ENCODE measurements at places on chromosomes 5 and 9.

DNA sequence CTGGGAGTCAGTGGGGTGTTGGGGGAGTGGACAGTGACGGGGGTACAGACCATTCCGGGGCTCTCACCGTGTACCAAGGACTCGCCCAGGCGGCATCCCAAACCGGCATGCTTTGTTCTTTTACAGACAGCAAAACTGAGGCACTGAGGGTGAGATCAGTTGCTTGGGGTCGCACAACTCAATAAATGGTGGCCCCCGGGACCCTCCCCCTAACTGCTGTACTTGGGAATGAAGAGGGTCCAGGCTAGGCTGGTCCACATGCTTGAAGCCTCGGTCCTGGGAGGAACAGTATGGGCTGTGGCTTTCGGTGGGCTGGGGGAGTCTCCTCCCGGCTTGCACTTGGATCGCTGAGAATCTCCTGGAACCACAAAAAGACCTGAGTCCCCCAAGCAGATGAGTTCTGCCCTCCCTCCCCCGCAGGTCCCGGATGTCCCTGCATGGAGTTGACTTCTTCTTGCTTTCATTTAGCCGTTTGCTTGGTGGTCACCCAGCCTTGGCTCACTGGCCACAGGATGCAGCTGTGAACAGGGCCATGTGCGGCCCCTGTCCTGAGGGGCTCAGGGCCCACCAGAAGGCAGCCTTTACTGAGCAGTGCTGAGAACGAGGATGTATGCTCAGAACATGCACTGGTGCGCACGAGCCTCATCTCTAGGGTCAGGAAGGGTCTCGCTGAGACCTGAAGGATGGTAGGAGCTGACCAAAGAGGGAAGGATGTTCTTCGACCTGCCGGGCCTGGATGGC lies 4.2 kb downstream of the LAMC3 start:
- no peak for DNase-seq

- DNase-seq = no peak
These were observed 3.3 kb upstream of the SLC6A3 start for GRCh38 chr5:1448511-1449011.

GRCh38 chr5:101136454-101136853 lies 233.4 kb upstream of the ST8SIA4 start:
- DNase-seq = no peak

GRCh38 chr9:128026255-128026772 lies 40.8 kb downstream of the NAIF1 start:
- no peak for DNase-seq

DNA sequence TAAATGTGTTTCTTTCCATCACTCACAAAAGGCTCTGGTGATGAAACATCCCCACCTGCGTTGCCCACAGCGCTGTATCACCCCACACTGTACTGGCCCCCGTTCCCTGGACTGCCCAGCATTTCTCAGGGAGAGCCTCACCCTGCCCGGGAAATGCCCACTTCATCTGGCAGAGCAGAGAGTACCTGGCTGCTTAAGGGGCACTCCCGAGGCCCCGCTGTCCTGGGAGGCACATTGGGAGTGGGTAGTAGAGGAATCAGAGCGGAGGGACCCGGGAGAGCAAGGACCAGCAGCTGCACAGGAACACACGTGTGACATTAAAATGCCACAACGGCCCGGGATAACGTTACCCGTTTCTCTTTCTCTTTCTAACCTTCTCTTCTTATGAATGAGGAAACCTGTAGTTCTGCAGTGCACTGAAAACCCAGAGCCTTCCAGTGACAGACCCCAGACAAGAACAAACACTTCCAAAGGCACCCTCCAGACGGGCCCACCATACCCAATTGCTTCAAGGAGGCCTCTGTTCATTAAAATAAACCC lies 110.0 kb downstream of the ROR2 start:
- no peak for DNase-seq

GRCh38 chr9:72775570-72775969 lies 177.3 kb downstream of the ALDH1A1 start:
- no peak for DNase-seq

- DNase-seq = no peak
These were observed 251.0 kb downstream of the LRRC70 start for GRCh38 chr5:62829604-62829986.

- peak; percentile 26 for DNase-seq
These were observed 333.7 kb downstream of the CWC27 start for GRCh38 chr5:65102371-65102975.

DNA sequence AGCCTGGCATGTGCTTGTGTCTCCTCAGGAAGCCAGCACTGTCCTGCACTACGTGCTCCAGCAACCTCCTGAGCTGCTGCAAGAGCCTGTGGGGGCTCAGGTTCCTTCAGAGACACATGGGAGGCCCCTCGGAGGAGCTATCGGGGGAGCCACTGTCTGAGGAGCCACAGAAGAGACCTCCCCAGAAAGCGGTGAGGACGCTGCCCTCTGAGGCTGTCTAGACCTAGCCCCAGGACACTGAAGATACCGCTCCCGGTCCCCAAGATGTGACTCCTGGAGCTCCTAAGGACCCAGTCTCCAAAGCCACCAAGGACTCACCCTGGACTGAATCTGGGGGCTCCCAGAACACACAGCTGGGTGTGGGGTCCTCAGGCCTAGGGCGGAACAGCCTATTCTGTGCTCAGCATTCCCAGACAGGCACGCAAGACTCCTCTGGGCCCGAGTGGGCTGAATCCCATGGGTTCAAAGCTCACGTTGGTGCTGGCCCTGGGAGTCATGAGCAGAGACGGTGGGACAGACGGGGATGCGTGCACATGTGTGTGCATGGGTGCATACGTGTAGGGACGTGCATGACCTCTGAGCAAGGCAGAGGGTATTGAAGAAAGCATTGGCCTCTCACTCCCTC lies 50.0 kb downstream of the HRH2 start:
- no peak for DNase-seq

DNA sequence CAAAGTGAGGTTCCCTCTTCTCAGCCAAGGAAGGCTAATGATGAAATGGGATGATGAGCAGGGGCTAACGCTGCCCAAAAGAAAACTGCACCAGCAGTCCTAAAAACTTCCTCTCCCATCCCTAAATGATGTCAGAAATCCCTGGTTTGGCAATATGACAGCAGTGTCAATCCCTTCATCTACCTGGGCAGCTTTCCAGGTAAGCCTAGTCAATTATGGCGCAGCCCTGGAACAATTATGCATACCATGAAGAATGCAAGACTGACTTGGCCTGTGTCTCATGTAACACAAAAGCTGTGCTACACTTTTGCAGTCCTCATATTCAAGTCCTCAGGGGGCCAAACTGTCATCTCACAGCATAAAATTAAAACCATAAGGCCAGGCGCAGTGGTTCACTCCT lies 7.0 kb downstream of the DMGDH start:
- DNase-seq = no peak

DNA sequence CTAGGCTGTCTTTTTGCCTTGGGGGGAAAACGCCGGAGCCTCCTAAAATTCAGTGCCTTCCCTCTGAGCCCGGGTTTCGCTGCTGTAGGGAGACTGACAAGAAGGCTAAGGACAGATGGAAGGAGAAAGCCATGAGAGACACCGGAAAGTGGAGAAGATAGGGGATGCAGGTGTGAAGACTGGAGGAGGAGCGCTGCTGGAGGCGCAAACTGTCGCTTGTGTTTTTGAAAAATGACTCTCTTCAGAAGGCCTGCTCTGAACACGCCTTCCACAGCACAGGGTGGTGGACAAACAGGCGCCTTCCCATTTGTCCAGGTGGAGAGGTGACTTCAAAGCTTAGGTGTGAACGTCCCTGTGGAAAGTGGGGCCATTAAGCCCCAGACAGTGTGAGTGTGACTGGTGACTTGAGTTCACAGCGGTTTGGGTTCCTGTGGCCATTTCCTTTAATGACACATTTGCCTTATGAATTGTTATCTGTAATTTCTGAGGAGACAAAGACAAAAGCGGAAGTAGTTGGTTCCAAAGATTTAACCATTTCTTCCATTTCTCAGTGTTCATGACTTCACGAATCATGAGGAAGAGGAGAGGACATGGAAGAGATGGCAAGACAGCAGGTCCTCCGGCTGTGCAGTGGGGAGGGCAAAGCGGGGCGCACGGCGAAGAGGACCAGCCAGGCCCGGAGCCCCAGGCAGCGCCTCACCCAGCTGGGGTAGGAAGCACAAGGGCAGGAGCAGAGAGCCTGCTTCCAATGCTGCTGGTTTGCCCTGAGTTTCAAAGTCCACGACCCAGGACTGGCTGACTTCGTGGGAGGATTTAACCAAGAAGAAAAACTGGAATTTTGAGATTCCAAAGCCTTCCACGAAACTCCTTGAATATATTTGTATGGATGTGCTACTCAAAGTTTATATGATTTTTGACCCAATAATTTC lies 27.8 kb upstream of the SEMA4D start:
- DNase-seq = no peak

GRCh38 chr5:79750611-79751510 lies 61.2 kb downstream of the CMYA5 start:
- DNase-seq = no peak

GRCh38 chr5:58787987-58788386 lies 205.1 kb downstream of the RAB3C start:
- no peak for DNase-seq

- peak; percentile 28 for DNase-seq
These were observed 470 bp upstream of the SLC22A5 start for GRCh38 chr5:132369007-132369473.

GRCh38 chr9:92657296-92658094 lies 12.4 kb downstream of the IPPK start:
- DNase-seq = no peak

DNA sequence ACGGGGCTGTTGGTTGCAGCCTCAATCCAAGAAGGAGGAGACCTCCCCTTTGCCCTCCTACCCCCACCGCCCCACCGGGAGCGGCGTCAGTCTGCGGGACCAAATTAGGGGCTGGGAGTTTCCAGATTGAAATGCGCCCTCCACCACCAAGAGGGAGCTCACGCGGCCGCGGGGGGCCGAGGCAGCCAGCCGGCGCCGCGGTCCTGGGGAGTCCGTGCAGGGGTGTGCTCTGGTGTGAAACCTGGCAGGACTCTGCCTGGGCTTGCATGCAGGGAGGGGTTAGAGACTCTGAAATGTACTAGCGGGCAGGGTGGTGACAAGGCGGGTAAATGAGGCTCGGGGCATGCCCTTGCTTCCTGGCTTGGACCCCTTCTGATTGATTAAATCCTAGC lies 989 bp upstream of the FBN2 start:
- DNase-seq = peak; percentile 20

DNA sequence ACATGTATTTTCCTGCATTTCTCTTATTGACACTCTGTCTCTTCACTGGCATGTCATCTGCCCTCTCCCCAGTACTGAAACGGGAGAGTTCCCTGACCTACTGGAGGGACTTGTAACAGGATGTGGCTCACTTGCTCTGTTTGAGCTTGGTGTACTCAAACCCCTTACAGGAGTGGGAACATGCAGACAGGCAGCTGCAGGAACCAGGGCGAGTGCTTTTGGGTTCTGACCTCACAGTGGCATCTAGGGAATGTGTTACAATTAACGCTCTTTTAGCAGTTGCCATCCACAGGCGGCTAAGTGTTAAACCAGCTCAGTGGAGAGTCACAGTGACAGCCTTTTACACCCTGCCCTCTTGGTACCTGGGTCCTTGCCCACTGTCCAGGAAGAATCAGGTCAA lies 300.3 kb upstream of the GRAMD2B start:
- DNase-seq = no peak

DNA sequence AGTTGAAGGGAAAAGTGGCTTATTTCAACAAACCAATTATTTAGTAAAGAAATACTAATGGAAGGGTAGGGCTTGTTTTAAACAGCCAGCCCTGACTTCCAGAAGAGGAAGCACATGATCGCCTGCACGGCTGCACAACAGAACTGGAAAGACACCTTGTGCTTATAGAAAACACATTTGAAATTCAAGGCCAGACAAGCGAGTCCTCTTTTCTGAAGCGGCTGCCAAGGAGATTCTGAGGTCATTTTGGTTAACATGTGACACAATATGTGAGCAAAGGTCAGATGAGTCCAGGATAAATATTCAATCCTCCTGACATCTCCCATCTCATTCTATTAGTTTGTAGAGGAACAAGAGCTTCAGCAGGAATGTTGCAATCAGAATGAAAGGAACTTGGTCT lies 461.4 kb upstream of the ST8SIA4 start:
- no peak for DNase-seq

GRCh38 chr5:77871946-77872345 lies 95.8 kb upstream of the TBCA start:
- DNase-seq = no peak

DNA sequence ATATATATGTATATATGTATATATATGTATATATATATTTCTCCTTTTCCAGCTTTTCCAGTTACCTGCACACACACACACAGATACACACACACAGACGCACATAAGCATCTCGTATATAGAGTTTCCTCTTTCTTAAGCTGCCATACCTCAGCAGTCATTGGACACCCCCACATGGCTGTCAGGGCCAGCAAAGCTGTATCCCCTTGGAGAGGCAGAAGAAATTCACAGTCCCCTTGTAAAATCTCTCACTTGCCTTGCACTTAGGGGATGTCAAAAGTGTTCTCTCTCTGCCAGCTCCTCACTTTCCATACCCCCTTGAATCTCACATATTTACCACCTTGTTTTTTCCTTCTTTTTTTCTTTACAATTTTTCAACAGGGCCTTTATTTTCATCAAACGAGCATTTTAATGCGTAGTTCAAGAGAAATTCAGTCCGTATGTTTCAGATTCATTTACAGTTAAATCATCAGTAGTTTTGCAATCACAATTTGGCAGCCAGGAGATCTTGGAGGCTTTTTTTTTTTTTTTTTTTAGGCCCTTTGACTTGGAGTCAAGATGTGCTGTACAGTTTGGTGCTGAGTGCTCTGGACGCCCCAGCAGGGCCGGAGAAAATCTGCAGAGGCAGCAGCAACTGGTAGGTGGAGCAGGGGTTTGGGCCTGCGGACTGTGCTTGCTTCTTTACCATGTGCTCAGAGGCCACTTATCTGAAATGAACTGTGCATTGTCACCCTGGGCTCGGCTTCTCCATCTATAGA lies 244.9 kb upstream of the KLF4 start:
- peak; percentile 50 for DNase-seq

GRCh38 chr5:160197341-160198144 lies 31.8 kb upstream of the FABP6 start:
- DNase-seq = peak; percentile 43

DNA sequence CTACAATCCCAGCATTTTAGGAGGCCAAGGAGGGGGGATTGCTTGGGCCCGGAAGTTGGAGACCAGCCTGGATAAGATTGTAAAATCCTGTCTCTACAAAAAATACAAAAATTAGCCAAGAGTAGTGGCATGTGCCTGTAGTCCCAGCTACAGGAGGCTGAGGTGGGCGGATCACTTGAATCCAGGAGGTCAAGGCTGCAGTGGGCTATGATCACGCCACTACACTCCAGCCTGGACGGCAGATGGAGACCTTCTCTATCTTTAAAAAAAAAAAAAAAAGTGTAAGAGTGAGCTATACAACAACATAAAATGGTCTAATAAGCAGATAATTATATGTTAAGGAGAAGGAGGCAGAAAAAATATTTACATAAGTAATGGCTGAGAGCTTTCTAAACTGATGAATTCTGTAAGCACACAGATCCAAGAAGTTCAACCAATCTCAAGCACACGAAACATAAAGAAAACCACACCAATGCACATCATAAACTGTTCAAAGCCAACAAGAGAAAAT lies 23.0 kb downstream of the CDC14B start:
- DNase-seq = no peak

DNA sequence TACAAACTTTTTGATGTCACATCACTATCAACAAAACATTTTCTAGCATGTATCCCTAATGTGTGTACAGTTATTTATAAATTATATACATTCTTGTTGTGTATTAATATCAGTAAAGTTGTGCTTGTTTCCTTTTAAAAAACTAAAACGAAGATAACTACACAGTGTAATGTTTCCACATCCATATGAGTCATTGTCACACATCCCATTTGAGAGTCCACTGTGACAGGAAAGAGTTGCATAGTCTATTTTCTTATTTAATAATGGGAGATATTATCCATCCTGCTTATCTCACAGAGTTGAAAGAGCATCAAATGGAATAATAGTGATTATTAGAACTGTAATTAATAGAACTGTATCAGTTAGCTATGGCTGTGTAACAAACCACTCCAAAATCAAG lies 434.0 kb upstream of the CLINT1 start:
- no peak for DNase-seq

Measured in astrocyte of the spinal cord (primary cell).